Neuronal stem cell (in vitro differentiated cells): ENCODE measurements at places on chromosomes 4 and X.

DNA sequence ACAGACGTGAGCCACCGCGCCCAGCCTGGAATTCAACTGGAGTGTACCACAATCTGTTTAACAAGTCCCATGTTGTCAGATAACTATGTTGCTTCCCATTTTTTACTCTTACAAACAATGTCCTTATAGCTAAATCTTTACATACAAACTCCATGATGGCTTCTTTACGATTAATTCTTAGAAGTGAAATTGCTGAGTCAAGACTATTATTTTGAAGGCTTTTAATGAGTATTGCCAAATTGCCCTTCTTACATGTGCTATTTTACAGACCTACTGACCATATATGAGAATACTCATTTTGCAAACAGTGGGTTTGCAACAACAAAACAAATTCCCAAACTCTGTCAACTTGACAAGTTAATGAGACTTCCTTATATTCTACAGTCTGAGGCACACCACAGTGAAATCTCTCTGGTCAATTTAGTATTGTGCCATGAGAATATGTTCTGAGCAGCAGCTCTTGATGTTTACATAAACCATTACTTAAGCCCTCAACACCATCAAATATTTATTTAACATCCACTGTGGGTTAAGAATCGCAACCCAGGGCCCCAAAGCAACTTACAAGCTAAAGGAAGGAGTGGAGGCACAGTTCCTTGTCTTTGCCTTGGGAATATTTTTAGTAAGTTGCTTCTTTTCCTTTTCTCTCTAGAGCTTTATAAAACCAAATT lies 128.5 kb downstream of the SPRY1 start:
- DNase-seq, result no peak

DNA sequence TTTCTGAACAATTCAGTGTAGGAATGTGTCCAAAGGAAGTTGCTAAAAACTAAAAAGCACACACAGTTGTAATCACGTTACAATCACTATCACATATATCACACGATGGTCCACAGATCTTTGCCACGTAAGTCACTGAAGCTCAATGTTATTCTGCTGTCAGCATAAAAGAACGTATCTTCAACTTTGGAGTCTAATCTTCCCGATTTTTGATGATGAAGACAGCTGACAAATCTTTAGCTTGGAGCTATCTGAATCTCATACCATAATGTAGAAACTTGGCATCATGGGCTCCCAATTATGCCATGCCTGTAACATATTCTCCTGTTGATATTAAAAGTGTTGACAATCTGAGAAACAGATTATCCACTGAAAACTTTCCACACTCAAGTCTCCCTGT lies 158.4 kb downstream of the UBE2NL start:
- DNase-seq, result no peak

DNA sequence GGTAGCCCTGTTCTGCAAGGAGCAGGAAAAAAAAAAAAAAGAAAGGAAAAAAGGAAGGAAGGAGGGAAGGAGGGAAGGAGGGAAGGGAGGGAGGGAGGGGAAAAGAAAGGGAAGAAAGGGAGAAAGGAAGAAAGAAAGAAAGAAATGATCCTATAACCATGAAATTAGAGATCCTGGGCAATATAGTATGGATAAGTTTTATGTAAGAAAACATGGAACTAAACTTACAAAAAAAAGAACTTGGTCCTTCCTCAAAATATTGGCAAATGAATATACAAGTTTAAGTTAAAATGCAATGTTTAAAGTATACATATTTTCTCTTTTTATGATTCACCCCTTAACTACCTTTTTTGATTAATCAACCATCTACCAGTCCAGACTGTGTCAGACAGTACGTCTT lies 18.9 kb downstream of the BBS7 start:
- DNase-seq, result no peak

DNA sequence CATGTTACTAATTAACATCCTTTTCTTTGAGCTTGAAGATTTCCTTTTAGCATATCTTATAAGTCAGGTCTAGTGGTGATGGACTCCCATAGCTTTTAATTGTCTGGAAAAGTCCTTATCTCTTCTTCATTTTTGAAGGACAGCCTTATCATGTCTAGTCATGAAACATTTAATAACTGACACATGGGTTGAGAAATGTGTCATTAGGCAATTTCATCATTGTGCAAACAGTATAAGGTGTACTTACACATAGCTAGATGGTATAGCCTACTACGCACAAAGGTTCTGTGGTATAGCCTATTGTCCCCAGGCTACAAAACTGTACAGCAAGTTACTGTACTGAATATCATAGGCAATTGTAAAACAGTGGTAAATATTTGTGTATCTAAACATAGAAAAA lies 34.5 kb upstream of the ALG13 start:
- DNase-seq, result no peak

GRCh38 chr4:140223056-140223810 lies 69.2 kb upstream of the MAML3 start:
- DNase-seq, result no peak

DNA sequence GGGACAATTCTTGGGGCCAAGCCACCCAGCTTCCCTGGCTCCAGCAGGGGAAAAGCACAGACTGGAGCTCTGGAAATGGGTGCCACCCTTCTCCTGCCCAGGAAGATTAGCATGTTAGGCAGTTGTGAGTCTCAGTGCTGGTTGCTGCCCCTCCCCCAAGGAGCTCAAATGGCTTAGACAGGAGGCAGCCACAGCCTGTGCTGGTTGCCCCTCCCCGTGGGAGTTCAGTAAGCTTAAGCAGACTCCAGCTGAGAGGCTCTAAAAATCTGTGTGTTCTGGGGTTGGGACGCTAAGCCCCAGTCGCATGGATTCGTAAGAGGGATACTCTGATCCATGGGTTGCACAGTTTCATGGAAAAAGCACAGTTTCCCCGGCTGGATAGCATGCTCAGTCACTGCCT lies 92.7 kb upstream of the NDST3 start:
- peak; percentile 27 for DNase-seq

DNA sequence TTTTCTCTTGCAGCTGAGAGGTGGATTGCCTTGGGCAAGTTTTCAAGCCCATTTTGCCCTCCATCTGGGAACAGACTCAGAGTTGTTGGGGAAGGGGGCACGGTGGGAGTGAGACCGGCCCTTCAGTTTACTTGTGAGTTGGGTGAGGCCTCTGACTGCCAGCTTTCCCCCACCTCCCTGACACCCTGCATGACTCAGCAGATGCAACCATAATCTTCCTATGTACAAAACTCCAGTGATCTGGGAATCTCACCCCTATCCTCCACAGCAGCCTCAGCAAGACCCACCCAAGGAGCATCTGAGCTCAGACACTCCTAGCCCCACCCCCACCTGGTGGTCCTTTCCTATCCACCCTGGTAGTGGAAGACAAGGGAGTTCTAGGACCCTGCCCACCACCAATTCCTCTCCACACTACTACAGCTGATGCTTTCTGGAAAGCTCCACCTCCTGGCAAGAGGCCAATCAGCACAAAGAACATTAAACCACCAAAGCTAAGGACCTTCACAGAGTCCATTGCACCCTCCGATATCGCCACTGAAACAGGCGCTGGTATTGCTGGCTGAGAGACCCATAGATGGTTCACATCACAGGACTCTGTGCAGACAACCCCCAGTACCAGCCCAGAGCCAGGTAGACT lies 99.4 kb upstream of the STK26 start:
- DNase-seq, result no peak

GRCh38 chr4:125849869-125850268 lies 535.1 kb downstream of the FAT4 start:
- no peak for DNase-seq
